ENCODE measurements at places on chromosomes 2 and 18.

GRCh38 chr2:54321047-54321446, 65.0 kb upstream of the TSPYL6 start:
- DNase-seq = no peak

GRCh38 chr18:959854-960253, 55.2 kb downstream of the ADCYAP1 start:
- DNase-seq = no peak

GRCh38 chr2:188765522-188766470, 208.4 kb upstream of the COL3A1 start:
- DNase-seq = no peak

GRCh38 chr2:21161832-21162614, 38.3 kb downstream of the TDRD15 start:
- no peak for DNase-seq

GRCh38 chr2:26621469-26622199, 19.5 kb downstream of the CIB4 start:
- no peak for DNase-seq

DNA sequence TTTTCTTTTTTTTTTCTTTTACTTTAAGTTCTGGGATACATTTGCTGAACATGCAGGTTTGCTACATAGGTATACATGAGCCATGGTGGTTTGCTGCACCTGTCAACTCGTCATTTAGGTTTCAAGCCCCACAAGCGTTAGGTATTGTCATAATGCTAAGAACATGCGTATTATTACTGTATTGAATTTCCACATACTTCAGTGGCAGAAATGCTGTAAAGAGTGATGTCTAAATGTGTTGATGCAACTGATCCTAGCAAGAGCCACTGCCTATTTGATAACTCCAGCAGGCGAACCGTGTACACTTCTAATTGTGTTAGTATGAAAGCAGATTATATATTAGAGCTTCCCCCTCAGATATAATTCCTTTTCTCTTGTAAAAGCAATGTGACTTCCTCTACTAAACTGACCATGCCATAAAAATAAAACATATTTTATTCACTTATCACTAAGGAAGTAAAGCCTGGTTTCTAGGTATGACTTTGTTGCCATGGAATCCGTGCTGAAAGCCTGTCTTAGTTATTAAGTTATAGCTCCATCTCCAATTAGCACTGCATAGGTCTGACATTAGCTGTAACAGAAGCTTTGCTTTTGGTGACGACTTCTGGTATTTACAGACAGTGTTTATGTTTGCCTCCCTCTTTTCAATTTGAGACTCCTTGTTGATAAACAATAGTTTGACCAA, 280.0 kb downstream of the GALR1 start:
- no peak for DNase-seq

DNA sequence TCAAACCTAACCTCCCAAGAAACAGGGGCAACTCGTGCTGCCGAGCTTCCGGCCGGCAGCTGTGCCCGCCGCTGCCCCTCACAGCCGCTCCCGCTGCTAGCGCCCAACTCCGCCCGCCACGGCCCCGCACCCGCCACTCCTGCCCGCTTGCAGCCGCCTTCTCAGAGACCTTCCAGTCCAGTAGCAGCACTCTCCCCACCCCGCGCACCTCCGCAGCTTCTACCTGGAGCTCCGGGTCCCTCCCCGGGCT, 722 bp upstream of the C2orf15 start:
- DNase-seq = no peak

- DNase-seq = no peak
Measured at GRCh38 chr2:120245520-120246332, 6.9 kb upstream of the RALB start.

DNA sequence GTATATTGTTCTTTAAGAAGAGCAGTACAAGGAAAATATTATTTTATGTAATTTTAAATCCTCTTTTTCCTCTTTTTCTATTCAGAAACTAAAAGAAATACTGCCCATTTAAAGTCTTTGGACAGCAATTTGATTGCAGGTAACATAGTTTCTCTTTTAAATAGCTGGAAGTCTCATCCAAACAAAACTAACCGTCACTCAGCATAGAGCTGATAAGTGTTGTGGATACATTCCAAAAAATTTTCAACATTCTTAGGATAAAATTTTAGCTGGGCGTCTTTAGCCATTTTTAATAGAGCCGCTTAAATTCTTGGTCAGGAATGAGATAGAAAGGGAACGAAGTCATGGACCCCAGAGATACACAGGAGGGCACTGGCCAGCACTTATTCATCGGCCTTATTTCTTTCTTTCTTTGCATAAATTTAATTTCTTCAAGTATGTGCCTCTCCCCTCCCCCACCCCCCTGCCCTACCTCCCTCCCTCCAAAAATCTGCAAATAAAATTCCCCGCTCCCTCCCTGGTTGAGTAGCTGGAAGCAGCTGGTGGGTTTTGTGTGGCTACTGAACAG, 81.7 kb downstream of the GBX2 start:
- no peak for DNase-seq

GRCh38 chr18:47754311-47755101, 176.0 kb downstream of the SMAD2 start:
- DNase-seq = no peak

DNA sequence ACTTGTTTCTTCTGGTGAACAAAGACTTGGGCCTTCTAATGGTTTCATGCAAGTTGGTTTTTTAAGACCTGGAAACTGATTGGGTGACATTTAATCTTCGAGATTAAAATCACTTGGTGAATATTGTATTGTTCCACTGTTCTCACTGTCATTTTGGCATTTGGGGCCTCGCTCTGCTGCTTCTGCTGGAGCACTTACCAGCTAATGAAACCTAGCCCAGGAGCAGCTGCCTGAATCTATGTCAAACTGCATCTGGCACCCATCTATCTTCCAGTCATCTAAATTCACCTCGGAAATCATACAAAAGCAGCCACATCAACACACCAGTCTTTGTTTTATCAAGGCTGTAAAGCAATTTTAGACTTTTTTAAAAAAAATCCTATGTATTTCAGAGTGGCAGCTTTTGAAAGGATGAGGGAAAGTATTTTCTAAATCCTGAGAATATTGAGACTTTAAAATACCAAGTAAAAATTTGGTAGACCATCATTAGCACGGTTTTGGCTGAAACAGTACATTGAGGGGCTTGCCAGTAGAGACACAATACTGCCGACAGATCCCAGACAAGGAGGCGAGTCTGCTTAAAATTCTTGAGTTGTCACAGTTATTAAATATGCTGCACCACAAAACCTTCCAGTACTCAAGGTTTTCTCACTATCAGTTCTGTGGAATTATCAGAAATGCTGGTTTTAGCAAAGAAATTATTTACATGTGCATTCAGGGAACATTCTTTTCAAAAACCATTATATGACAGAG, 26.1 kb upstream of the SERTAD2 start:
- DNase-seq = no peak

GRCh38 chr18:39341129-39341528, 1775.5 kb upstream of the CELF4 start:
- no peak for DNase-seq

DNA sequence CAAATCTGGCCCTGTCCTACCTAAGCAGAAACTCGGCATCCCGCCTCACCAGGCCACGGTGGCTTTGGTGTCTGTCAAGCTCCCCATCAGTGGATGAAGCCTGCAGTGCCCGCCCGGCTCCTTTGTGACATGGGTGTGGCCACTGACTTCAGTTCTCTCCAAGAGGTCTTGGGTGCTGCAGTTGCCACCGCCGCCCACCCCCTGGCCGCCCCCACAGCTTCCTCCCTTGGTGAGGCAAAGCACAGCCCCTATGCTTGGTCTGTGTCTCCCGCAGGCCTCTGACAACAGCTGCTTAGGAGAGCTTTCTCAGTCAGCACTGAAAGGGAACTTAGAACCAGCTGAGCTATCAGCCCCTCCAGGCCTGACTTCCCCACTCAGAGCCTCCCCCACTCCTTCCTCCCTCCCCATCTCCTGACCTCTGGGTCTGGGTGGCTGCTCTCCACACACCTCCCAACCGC, 22.9 kb upstream of the GPR55 start:
- DNase-seq = no peak

- no peak for DNase-seq
Measured at GRCh38 chr2:108833219-108833618, 46.6 kb downstream of the CCDC138 start.

DNA sequence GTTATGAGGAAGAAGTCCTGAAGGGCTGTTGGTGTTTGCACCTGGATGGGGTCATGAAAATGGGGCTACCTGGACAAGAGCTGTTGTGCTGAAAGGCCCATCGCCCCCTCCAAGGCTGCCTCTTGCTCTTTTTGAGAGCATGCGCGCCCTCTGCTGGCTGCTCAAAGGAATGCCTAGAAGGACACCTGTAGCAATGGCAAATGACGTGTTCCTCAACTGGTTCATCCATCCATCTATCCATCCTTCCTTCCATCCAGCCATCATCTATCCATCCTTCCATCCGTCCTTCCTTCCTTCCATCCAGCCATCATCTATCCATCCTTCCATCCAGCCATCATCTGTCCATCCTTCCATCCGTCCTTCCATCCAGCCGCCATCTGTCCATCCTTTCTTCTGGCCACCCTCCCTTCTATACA, 17.2 kb upstream of the RPL31 start:
- peak; percentile 42 for DNase-seq

DNA sequence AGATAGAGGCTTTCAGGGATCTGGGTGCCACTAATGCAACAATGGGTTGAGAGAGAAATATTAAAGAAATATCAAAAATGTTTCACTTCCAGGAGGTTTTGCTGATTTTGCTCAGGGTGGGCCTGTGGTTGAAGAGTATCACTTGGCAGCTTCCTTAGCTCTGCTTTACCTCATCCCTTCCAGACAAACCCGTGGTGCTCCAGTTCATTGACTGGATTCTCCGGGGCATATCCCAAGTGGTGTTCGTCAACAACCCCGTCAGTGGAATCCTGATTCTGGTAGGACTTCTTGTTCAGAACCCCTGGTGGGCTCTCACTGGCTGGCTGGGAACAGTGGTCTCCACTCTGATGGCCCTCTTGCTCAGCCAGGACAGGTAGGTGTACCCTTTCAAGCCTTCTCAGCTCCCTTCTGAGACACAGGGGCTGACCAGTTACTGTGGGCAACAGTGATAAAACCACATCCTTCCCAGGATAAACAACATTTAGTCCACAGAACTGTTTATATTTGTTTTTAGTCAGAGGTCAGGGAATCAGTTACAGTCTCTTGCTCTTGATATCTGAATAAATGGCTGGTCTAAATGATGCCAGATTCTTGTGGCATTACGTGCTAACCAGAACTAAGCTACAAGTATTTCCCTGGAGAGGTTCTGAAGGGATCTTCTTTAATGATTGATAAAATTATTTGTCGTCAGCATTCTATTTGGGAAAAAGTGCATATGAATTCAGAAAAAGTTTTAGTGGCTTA, 7.0 kb downstream of the SLC14A1 start:
- no peak for DNase-seq

GRCh38 chr2:234191819-234192407, 141.4 kb downstream of the SPP2 start:
- DNase-seq = no peak

DNA sequence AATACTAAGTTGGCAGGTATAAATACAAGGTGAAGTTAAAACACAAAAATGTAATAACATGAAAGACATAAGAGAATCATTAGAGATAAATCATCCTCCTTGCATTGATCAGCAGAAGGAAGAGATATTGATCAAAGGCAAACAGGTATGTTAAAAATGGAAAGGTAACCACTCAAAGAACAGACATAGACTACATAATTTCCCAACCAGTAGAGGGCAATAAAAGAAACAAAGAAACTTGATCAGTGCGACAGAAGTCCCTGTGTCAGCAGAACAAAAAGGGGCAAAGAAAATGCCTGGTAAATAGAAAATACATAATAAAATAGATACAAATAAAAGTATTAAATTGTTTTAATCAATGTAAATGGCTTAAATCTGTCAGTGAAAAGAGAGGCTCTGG, 53.6 kb downstream of the FAM228A start:
- no peak for DNase-seq

DNA sequence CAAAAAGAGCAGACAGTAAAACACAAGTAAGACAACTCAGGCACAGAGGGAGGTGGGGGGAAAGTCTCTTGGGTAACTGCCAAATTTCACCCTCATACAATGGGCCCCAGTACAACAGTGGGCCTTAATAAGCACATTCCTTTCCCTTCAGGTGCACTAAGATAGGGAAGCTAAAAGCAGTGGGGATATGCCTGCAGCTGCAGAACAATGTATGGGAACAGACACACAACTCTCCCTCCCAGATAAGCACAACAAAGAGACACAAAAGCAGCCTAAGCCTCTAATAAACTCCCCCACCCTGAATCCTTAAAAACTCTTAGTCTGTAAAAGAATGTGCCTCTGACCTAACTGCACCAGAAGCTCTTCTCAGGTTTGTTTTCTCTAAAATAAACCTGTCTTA, 24.5 kb downstream of the GALNT14 start:
- DNase-seq = no peak

- DNase-seq = no peak
Measured at GRCh38 chr2:95043300-95044093, 18.0 kb downstream of the MAL start.

GRCh38 chr2:149037851-149038250, 648 bp upstream of the LYPD6B start:
- no peak for DNase-seq

DNA sequence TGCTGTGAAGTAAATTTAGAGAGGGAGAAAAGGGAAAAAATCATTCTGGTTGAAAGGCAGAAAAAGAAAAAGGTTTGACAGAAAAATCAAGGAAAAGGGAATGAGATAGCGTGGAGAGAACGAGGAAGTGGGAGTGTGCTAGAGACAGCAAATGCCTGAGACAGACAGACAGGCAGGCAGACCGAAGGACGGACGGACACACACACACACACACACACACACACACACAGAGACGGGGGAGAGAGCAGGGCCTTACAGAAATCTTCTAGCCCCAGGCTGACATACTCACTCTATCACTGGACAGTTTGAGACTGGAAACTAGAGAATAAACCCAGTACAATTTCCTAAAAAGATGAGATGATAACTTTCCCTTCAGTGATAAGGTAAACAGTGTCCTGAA, 238.4 kb downstream of the ZNF521 start:
- no peak for DNase-seq

- no peak for DNase-seq
Measured at GRCh38 chr18:51077217-51077616, 47.2 kb downstream of the SMAD4 start.

DNA sequence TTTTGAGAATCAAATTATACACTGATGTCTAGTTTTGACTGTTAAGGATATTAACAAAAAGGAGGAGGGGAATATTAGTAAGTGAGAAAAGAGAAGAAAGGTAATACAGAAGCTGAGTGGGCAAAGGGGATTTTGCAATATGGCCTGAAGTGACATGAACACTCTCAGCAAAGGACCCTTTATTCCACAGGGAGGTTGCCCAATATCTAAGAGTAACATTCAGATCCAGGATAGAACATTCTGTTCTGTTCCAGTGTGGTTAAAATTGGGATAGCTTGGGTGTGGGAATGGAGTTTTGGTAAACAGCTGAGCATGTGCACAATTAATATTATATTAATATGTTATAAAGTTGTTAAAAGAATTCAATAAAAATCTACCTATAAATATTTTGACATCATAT, 120.1 kb downstream of the ZNF385B start:
- no peak for DNase-seq

- DNase-seq = no peak
Measured at GRCh38 chr2:86512892-86513291, 50.4 kb downstream of the CHMP3 start.

Measured in stimulated activated CD4-positive, alpha-beta T cell treated with anti-CD3 and anti-CD28 coated beads, TNF-alpha, amount 100 ng/mL, for 1 hour (primary cell).